Esophagus muscularis mucosa (tissue), 4 donors: ENCODE measurements at places on chromosomes 16 and 17.

- H3K36me3 ChIP-seq, result no peaks in the 10 kb centered on the region
- no peak overlapping the region for H3K27ac ChIP-seq
- no peak overlapping the region for H3K4me3 ChIP-seq
- no peaks in the 10 kb centered on the region for H3K27me3 ChIP-seq
- H3K4me1 ChIP-seq, result peaks cover 6% of the 10 kb centered on the region
- DNase-seq, result no peak
Observed at GRCh38 chr17:60087882-60088669, 9.4 kb upstream of the HEATR6 start.

GRCh38 chr17:69468207-69468606 is 53.7 kb downstream of the MAP2K6 start:
- no peak for DNase-seq
- H3K27me3 ChIP-seq, result no peaks in the 10 kb centered on the region
- H3K4me1 ChIP-seq, result no peaks in the 10 kb centered on the region
- no peaks in the 10 kb centered on the region for H3K36me3 ChIP-seq
- H3K27ac ChIP-seq, result no peak overlapping the region
- H3K4me3 ChIP-seq, result no peak overlapping the region

GRCh38 chr17:1082579-1082978 is 85.7 kb downstream of the TIMM22 start:
- no peak overlapping the region for H3K4me3 ChIP-seq
- peaks cover 36% of the 10 kb centered on the region for H3K36me3 ChIP-seq
- no peak for DNase-seq
- H3K27me3 ChIP-seq, result no peaks in the 10 kb centered on the region
- H3K4me1 ChIP-seq, result peaks cover 64% of the 10 kb centered on the region
- peak overlapping the region; percentile 78 for H3K27ac ChIP-seq

GRCh38 chr17:80212109-80212508 is 8.0 kb downstream of the SGSH start:
- H3K4me3 ChIP-seq, result no peak overlapping the region
- no peak overlapping the region for H3K27ac ChIP-seq
- peaks cover 31% of the 10 kb centered on the region for H3K36me3 ChIP-seq
- no peak for DNase-seq

- no peak for DNase-seq
- no peaks in the 10 kb centered on the region for H3K36me3 ChIP-seq
- peak overlapping the region; percentile 87 for H3K27ac ChIP-seq
- peaks cover 74% of the 10 kb centered on the region for H3K4me1 ChIP-seq
- H3K27me3 ChIP-seq, result no peaks in the 10 kb centered on the region
Observed at GRCh38 chr17:2089021-2089422, 34.1 kb downstream of the HIC1 start.

DNA sequence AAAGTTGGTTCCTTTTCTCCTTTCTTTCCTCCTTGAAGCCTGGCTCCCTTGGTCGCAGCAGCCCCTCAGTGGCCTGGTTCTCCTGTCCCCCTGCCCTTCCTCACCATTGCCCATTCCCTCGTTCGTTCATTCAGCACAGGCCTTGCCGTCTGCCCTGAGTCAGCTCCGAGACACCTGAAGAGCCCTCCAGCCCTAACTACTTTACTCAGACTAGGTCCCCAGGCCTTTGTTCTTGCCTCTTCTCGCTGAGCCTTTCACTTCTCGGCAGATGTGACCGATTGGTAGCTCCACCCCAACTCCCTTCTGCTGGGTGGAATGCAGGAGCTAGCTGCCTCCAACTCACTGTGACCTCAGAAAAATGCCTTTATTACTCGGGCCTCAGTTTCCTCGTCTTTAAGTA is 7.0 kb upstream of the ADAM11 start:
- no peak for DNase-seq
- no peak overlapping the region for H3K4me3 ChIP-seq
- H3K27ac ChIP-seq, result no peak overlapping the region
- H3K4me1 ChIP-seq, result peaks cover 4% of the 10 kb centered on the region

DNA sequence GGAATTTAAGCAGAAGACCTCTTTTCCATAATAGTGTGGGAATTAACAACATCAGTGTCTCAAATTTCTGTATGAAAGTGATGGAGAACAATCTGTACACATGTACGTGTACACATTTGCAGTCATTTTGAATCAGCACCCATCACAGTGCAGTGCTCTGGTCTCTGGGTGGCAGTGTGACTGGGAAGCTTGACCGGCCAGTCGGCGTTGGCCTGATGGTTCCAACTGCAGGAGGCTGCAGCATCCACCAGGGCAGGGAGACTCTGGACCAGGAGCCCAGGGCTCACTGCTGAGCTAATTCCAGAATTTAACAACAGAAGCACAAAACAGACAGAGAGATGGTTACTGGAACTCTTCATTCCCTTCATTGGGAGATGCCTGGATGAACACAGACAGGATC is 17.9 kb downstream of the ZC3H18 start:
- no peak overlapping the region for H3K4me3 ChIP-seq
- H3K27ac ChIP-seq, result no peak overlapping the region
- peaks cover 8% of the 10 kb centered on the region for H3K4me1 ChIP-seq

DNA sequence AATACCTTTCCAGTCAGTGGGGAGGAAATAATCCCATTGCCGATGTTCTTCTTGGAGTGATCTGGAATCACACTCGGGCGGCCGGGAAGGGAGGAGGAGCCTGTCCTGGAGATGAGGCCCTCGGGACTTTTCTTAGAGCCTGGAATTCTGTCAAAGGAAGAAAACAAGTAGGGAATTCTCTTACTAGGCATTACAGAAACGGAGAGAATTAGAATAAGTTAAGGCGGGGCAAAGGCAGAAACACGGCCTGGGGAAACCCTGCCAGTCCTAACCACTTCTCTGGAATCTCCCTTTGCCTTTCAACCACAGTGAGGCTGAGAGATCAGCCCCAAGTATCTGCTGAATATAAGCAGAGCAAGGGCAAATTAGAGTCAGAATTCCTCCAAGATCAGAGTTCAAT is 27.8 kb downstream of the USP36 start:
- H3K27ac ChIP-seq, result peak overlapping the region; percentile 40
- no peak for DNase-seq
- peaks cover 10% of the 10 kb centered on the region for H3K4me1 ChIP-seq
- no peak overlapping the region for H3K4me3 ChIP-seq
- H3K27me3 ChIP-seq, result no peaks in the 10 kb centered on the region

DNA sequence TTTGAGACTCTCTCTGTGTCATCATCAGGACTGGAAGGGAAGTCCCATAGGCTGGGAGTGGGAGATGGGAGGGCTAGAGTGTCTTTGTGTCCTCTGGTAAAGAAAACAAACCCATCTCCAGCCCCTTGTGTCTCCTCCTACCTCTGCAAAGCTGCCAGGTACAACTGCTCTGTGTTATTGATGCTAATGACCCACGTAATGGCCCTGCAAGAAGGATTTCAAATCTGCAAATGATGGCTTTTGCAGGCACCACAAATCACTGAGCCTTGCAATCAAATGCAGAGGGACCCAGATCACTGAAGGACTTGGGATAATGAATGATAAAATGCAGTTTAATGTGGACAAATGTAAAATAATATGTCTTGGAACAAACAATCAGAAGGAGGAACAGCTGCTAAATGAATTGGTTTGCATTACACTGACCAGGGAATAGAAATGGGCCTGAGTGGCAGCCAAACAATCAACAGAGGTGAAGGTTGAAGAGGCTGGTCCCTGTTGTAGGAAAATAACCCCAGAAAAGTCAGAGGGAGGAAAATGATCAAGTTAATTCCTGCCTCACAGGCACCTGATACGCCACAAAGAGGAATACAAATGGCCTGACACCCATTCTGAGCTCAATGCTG is 425.1 kb downstream of the UTP18 start:
- H3K27ac ChIP-seq, result no peak overlapping the region
- no peak for DNase-seq
- no peaks in the 10 kb centered on the region for H3K27me3 ChIP-seq

GRCh38 chr16:85735225-85735635 is 15.7 kb downstream of the C16orf74 start:
- no peaks in the 10 kb centered on the region for H3K36me3 ChIP-seq
- H3K4me1 ChIP-seq, result no peaks in the 10 kb centered on the region
- H3K27ac ChIP-seq, result no peak overlapping the region
- no peak for DNase-seq

DNA sequence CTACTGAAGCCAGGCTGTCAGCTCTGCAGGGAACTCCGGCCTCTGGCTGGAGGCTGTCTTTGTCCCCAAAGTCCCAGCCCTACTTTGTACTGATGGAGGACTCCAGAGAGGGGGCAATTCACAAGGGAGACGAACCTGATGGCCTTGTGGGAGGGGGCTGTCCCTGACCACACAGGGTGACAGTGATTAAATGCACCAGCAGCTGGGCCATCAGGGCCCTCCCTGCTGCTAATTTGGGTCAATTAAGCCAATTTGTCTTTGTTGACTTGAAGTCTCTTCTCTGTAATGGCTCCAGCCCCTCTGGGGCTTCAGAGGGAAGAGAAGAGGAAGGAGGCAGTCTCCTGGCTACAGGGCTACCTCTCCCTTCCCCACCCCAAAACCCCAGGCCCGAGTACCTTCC is 22.0 kb downstream of the TMEM132E start:
- no peaks in the 10 kb centered on the region for H3K27me3 ChIP-seq
- no peaks in the 10 kb centered on the region for H3K36me3 ChIP-seq
- no peaks in the 10 kb centered on the region for H3K4me1 ChIP-seq
- DNase-seq, result no peak

- peaks cover 36% of the 10 kb centered on the region for H3K36me3 ChIP-seq
- H3K27me3 ChIP-seq, result no peaks in the 10 kb centered on the region
- no peak overlapping the region for H3K4me3 ChIP-seq
Observed at GRCh38 chr16:84176192-84177053, 10.4 kb downstream of the TAF1C start.

DNA sequence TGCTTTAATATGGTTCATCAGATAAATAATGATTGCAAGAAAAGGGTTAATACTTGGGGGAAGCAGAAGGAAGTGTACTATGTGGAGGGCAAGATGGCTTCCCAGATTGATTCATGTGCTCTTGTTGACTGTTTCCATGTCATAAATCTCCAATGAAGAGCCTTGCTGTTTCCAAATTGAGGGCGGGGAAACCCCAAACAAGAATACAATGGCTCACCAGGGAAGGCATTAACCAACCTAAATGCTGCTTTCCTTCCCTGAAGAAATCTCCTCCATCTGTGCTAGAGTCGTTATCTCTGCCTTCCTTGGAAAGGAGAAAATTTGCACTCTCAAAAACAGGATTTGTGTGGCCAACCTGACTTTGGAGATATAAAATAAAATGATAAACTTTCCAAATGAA is 28.0 kb upstream of the CDH13 start:
- no peaks in the 10 kb centered on the region for H3K36me3 ChIP-seq
- H3K4me1 ChIP-seq, result no peaks in the 10 kb centered on the region
- no peak overlapping the region for H3K4me3 ChIP-seq
- no peak for DNase-seq

DNA sequence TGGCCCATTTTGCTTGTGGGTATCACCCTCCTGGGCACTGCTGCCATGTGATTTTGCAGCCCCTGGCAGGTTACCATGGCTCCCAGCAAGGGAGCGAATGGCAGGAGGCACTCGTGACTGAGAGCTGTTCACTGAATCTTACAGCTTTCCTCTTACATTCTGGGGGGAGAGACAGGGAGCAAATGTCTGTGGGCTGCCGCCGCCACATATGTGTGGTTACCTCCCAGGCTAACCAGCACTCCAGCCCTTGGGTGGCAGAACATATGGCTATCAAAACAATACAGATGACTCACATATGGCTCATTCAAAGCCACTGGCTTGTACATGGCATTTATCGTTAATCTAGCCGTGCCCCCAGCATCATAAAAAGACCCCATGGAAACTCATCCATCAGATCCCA is 19.8 kb downstream of the GTF3C1 start:
- H3K4me1 ChIP-seq, result no peaks in the 10 kb centered on the region
- H3K4me3 ChIP-seq, result no peak overlapping the region
- DNase-seq, result no peak
- H3K27ac ChIP-seq, result no peak overlapping the region
- peaks cover 98% of the 10 kb centered on the region for H3K36me3 ChIP-seq
- no peaks in the 10 kb centered on the region for H3K27me3 ChIP-seq

DNA sequence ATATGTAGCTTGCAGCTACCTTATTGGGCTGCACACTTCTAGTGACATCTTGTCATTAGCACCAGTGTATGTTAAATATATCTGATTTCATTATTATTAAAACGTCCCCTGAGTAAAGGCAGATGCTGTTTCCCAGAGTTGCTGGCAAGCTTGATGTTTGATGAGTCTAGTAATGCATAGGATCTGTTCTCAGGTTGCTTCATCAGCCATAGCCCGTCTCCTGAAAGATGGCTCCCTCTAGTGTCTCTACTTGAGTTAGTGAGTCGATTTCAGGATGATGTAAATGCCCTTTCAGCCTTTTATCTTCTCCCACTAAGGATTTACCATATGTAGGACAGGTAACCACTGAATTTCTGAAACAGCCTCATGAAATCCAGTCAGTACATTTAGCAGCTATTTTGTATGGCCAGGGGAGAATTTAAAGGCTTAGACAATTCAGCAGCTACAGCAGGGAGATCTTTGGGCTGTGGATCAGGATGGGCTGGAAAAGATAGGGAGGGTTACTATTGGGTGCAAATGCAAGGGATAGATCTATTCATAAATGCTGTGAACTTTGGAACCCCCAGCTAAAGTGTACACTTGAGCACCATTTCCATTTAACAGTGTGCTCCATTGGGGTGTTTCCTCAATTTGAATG is 376.3 kb downstream of the CNTNAP4 start:
- no peaks in the 10 kb centered on the region for H3K4me1 ChIP-seq
- no peak overlapping the region for H3K4me3 ChIP-seq
- no peaks in the 10 kb centered on the region for H3K36me3 ChIP-seq
- H3K27me3 ChIP-seq, result no peaks in the 10 kb centered on the region

DNA sequence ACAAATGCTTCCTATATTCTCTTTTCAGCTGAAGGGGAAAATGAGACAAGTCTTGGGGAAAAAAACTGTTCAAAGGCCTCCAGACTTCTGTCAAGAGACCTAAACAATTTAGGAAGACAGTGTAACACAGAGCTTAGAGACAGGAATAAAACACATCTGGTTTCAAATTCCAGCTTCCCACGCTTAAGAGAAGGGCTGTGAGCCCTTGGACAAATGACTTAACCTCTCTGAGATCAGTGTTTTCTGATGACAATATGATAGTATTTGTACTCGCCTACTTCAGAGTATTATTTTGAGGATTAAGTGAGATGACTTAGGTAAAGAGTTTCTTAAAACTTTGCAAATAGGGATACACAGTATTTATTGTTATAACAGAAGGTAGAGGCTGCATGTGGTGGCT is 29.5 kb downstream of the SMURF2 start:
- H3K27me3 ChIP-seq, result no peaks in the 10 kb centered on the region
- H3K4me1 ChIP-seq, result peaks cover 13% of the 10 kb centered on the region
- no peak overlapping the region for H3K4me3 ChIP-seq
- no peaks in the 10 kb centered on the region for H3K36me3 ChIP-seq
- DNase-seq, result no peak

- H3K4me1 ChIP-seq, result peaks cover 14% of the 10 kb centered on the region
- peaks cover 9% of the 10 kb centered on the region for H3K27me3 ChIP-seq
- no peak overlapping the region for H3K4me3 ChIP-seq
- H3K27ac ChIP-seq, result no peak overlapping the region
- H3K36me3 ChIP-seq, result no peaks in the 10 kb centered on the region
Observed at GRCh38 chr17:49002331-49002730, 5.1 kb downstream of the IGF2BP1 start.

DNA sequence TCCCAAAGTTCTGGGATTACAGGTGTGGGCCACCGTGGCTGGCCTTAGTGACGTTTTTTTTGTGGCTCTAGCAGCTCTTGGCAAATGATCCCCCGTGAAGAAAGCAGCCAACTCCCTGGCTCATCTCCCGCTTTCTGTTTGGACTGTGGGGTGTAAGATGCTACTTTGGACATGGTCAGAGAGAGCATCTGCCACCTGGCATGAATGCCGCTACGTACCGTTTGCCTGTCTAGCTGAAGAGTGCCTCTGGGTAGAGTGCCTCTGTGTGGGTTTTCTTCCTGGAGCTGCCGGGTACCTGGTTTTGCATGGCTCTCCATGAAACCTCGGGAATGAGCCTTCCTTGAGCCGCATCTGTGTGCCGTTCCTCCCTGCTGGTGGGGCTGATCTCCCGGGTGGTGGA is 34.3 kb downstream of the NDEL1 start:
- no peak for DNase-seq
- peak overlapping the region; percentile 70 for H3K27ac ChIP-seq
- H3K4me1 ChIP-seq, result peaks cover 35% of the 10 kb centered on the region
- H3K36me3 ChIP-seq, result peaks cover 26% of the 10 kb centered on the region
- H3K4me3 ChIP-seq, result no peak overlapping the region
